ENCODE measurements at places on chromosomes 3 and 15.

DNA sequence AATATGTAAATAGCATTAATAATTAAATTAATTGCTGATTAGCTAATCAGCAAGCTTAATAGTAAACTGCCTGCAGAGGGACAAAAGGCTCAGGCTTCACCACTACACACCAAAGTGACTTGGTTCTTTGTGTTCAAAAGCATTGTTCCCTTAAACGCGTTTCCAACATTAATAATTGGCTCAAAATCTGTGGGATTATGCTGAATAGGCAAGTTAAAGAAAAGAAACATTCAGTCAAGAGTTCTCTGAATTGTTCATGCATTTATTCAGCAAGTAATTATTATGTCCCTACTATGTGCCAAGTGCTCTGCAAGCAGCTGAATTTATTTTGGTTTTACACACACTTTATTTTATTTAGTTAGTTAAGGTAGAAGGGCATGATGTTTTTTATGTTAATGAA is 558.5 kb upstream of the ARRDC4 start:
- no peak for DNase-seq

- no peak for DNase-seq
Measured at GRCh38 chr3:146464005-146464595, 5.3 kb downstream of the PLSCR2 start.

GRCh38 chr3:43998836-43999727 is 242.6 kb upstream of the TOPAZ1 start:
- no peak for DNase-seq

DNA sequence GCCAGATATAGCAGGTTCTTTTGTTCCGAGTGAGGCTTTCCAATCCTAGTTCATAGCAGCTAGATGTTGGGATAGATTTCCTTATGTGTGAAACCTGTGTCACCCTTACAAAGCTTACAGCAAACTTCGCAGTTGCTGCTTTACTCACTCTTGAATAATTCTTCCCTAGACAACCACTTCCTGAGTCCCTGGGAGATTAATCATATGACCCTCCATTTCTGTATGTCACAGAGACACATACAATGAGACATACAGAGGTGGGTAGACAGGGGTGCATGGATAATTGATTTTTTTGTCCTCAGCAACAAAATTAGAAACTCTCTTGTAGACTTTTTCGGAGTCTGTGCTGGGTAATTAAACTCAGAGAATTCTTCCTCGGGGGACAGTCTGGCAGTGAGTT is 163.2 kb downstream of the NSUN3 start:
- DNase-seq, result no peak

GRCh38 chr15:83613714-83614113 is 40.2 kb upstream of the ADAMTSL3 start:
- DNase-seq, result no peak

DNA sequence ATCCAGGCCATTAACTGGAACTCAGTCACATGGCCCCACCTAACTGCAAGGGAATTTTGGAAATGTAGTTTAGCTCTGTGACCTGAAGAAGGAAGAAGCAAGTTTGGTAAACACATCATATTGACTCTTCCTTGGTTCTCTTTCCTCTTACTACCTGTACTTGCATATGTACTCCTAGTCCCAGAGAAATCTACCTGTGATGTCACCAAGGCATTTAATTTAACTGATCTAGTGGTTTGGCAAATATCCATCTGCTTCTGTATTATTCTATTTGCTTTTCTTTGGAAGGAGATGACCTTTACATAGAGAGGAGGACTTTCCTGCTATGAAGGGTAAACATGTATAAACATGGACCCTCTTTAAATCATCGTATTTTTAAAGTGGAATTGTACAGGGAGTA is 150.8 kb downstream of the TMEM108 start:
- no peak for DNase-seq

GRCh38 chr3:20028905-20029331 is 11.3 kb upstream of the KAT2B start:
- DNase-seq, result no peak

DNA sequence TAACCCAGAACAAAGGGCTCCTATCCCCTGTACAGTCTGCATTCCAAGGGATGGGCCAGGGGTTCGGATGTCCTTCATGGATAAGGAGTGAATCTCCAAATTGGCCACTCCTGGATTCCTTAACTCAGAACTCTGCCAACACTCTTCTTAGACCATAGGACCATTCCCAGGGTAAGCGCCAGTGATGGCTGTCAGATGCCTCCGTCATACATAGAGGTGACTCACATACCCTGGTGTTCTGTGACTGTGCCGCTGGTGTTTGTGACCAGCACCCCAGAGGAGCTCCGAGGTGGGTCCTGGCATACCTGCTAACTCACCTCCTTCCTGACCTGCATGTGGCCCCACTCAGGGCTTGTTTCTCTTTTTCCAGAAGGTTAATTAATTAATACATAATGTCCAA is 134.7 kb downstream of the KLF13 start:
- no peak for DNase-seq

DNA sequence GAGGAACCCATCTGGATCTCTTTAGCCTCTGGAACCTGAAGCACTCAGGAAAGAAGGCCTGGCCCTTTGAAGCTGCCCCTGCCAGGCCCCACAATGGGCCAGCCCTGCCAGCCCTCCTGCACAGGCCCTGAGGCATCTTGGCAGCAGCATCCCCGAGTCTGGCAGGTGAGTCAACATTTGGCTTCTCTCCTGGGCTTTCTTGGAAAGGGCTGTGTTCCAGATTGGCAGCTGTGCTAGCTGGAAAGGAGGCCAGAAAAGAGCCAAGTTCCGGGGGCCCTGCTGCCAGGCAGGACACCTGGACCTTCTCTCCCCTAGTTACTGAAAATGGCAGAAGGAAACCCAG is 187.2 kb downstream of the SHQ1 start:
- no peak for DNase-seq

GRCh38 chr3:196621611-196622010 is 17.9 kb upstream of the NRROS start:
- DNase-seq, result no peak

DNA sequence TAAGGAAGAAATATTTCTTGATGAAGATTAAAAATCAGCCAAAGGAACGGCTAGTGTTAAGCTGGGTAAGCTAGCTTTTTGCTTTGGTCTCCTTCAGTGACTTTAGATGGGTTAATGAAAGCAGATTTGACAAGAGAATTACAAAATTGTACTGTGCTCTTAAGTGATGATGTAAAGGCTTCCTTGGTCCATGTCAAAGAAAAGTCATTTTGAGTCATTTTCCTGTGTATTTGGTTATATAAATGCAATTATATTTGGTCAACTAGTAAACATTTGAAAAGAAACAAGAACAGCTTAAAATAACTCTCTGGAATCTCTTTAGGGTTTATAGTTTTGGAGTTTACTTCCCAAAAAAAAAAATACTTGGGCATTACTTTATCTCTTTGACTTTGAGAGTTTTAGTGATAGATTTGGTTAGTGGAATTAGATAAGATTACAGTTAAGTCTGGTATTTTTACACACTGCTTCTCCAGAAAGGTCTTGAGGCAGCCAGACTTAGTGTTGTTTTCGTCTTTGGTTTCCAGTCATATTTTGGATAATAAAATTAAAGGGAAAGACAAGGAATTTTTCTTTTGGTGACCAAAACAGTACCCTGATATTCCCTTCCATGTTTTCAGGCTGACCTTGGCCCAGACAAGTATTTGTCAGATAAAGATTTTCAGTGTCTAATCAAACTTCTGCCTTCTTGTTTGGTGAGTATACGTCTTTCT is 42.3 kb downstream of the PDHB start:
- DNase-seq, result no peak

- DNase-seq, result no peak
Measured at GRCh38 chr15:75542386-75542797, 36.7 kb downstream of the PTPN9 start.

DNA sequence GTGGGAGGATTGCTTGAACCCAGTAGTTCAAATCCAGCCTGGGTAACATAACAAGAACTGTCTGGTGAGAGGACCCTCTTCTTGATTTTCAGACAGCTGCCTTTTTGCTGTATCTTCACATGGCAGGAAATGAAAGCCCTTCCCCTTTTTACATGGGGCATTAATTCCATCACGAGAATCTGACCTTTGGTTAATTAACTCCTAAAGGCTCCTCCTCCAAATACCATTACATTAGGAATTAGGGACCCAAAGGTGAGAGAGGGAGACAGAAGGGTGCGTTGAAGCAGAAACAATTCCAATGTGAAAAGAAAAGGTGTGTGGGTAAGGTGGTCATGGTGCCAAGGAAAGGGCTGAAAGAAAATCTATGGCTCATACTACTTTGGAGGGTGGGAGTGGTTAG is 536.2 kb downstream of the MAGI1 start:
- DNase-seq, result no peak

DNA sequence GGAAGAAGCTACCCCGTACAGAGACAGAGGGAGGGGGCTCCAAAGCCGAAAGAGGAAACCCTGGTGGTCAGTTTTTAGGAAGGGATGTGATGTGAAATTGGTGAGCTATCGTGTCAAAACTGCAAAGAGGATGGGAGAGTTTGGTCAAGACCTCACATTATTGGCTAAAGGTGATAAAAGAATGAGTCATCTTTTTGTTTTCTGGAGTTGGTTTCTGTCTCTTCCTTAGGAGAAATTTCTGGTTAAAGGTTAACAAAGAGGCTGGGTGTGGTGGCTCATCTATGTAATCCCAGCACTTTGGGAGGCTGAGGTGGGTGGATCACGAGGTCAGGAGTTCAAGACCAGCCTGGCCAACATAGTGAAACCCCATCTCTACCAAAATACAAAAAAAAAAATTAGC is 217.8 kb upstream of the CBLB start:
- DNase-seq, result no peak

- no peak for DNase-seq
Measured at GRCh38 chr3:45666757-45667431, 22.3 kb upstream of the SACM1L start.

- no peak for DNase-seq
Measured at GRCh38 chr3:58691997-58692396, 25.4 kb upstream of the FAM3D start.

DNA sequence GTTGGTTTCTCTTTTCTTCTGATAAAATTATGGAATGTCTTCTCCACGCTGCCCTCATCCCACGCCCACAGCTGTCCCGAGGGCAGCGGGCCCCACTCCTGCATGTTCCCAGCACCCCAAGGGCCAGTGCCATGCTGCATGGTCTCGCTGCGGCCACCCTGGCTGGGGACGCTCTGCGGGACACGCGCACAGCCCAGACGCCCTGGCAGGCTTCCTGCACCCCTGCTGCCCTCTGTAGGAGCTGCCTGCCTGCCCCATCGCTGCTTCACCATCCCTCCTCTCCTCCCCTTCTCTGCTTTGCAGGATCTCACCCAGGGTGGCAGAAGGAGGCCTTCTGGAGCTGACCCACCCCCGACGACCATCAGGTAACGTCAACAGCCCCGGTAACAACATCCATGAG is 22.8 kb downstream of the SLC6A1 start:
- no peak for DNase-seq

DNA sequence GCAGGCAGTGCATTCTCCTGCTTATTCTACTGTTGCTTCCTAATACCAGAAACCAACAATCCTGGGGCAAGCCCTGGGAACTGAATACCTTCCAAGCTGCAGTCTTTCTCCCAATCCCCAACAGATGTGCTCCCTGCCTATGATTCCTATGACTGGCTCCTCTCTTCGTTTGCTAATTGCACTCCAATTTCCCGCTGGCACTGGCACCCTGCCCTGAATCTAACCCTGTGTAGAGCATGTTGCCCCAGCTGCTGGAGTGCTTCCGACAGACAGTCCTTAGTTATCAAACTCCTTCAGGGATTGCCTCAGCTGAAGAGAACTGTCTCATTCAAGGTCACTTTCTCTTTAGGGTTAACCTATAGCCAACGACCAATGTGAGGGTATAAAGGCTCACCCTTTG is 214.1 kb downstream of the NECTIN3 start:
- DNase-seq, result no peak

DNA sequence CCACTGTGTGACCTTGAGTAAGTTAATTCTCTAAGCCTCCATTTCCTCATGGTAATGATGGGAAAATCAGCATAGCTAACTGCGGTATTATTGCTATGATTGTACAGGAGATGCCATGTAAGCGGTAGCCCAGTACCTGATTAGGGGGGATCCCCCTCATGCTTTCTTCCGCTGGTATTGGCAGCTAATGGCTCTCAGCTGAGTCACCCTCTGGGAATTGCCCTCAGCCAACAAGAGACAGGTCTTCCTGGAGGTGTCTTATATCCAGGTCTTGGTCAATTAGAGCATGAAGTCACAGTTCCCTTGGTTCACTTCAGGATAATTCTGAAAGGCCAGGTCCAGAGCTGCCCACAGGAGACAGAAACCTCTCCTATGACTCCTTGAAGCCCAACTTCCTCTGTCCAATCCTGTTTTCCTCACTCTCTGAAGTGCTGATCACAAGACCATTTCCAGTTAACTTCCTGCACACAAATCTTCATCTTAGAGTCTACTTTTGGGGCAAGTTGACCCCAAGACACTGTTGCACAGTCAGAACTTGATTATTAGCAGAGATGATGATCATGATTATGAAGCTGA is 724.7 kb upstream of the ZNF385D start:
- DNase-seq, result no peak

DNA sequence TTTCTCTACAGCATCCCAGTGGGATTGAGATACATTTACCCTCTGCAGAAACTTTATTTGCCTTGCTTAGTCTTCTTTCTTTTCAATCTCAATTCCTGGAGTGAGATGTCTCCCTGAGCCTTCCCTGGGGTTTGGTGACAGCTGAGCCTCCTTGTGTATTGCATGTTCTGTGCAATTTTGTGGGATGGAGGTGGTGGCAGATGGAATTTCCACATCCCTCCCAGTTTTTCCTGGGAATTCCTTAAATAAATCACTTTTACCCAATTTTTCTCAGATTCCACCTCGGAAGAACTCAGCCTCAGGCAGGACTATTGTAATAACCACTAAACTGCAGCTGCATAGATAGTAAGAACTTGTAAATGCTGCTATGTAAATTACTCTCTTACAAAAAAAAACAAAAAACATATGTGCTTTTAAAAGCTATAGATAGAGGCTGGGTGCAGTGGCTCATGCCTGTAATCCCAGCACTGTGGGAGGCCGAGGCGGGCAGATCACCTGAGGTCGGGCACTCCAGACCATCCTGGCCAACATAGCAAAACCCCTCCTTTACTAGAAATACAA is 88.5 kb upstream of the ABHD17C start:
- no peak for DNase-seq

DNA sequence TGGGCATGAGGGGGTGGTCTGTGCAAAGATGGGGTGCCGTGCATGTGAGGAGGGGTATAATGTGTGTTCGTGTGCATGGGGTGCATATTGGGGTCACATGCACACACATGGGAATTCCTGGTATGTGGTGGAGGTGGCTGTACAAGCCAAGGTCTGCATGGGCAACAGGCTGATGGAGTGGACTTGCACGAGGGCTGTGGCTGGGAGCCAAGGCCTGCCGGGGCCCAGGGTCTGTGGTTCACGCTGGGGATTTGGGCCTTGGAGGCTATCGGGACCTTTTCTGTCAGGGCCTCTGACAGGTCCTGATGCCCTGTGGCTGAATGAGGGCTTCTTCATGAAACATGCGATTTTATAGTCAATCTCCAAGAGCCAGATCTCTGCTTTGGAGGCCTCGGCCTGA is 9.8 kb upstream of the PLXND1 start:
- no peak for DNase-seq
